Panc1 (cell line): ENCODE measurements at places on chromosomes 1 and 21. TPM values are rescaled to one million over a fixed set of nuclear protein-coding genes. Genes with fewer than 3 reads are reported as not detected.

ATP6V1G3 gene
- not detected for total RNA-seq

GRCh38 chr21:44892536-44893277 lies 19.2 kb upstream of the PTTG1IP start:
- DNase-seq = no peak

TMEM52 gene
- total RNA-seq = 2.5 TPM

RLF gene
- 15.7 TPM for total RNA-seq

- DNase-seq = no peak
Observed at GRCh38 chr1:54121482-54122134, 31.2 kb downstream of the CDCP2 start.

CATSPERE gene
- 0.31 TPM for total RNA-seq

BCAN gene
- total RNA-seq = 0.57 TPM

DNA sequence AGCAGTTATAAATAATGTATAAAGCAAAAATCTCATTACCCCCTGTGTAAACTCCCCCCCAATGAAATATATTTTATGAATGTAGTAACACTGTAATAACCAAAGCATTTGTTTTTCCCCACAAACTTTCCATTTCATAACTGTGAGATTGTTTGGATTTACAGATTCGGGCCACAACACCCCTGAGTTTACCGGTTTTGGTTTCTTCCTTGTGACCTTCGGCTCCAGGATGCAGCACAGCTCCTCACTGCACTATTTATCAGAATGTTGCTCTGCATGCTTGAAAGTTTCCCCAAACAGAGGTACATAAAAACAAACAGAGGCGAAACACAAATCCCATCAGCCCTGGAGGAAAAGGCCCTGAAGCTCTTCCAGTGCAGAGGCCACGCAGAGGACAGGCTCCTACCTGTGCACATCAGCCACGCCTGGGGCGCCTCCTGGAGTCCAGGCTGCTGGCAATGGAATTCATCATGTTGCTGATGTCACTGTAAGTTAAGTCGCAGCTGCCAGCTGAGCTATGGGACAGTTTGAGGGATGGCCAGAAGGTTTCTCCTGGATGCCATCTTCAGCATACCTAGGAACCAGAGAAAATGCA lies 122.0 kb downstream of the LMO4 start:
- no peak for DNase-seq

C1QTNF12 gene
- total RNA-seq = 41.4 TPM

DNA sequence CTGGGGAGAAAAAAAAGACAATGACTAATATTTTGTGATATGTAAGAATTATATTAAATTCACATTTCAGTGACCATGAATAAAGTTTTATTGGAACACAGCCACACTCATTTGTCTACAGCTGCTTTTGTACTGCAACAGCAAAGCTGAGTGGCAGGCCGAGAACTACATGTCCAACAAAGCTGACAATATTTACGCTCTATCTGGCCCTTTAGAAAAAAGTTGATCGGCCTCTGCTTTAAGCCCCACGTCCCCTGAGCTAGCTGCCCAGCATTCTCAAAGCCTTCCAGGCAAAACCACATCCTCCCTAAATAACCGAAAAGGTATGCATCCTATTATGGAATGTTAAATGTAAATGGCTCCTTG lies 8.6 kb downstream of the SLC2A1 start:
- no peak for DNase-seq

RCC1 gene
- total RNA-seq = 61.2 TPM

- DNase-seq = no peak
Observed at GRCh38 chr1:34796990-34797389, 4.2 kb downstream of the GJA4 start.

DNA sequence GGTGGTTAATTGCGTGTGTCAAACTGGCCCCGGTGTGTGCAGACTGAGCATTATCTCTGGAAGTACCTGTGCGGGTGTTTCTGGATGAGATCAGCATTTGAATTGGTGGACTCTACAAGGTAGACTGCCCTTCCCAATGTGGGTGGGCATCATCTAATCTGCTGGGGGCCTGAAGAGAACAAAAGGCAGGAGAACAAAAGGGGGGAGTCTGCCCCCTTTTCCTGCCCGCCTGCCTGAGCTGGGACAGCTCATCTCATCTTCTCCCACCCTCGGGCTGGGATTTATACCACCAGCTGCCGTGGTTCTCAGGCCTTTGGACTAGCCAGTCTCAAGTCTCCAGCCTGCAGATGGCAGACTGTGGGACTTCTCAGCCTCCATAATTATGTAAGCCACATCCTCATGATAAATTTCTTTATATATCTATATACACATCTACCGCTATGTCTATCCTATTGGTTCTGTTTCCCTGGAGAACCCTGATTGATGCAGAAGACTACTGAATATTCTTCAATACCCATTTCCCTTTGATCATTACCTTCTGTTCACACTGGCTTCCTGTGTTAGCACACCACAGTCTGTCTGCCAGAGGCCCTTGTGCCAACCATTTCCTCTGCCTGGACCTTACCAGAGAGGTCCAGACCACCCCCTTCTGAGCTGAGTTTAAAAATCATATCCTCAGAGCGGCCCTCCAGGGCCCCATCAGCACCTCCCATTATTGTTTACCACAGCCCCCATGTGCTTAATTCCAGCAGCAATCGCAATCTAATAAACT lies 25.2 kb downstream of the RCAN1 start:
- no peak for DNase-seq

DNA sequence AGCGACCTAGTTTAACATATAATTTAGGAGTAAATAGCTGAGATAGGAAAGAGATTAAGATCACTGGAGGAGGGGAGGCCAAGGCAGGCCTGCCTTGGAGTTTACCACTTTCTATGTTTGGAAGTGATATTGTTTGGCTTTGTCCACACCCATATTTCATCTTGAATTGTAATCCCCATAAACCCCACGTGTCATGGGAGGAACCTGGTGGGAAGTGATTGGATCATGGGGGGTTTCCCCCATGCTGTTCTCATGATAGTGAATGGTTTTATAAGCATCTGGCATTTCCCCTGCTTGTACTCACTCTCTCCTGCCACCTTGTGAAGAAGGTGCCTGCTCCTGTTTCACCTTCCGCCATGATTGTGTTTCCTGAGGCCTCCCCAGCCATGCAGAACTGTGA lies 58.3 kb upstream of the ARTN start:
- DNase-seq = no peak

CLDN17 gene
- not detected for total RNA-seq

- DNase-seq = no peak
Observed at GRCh38 chr1:6152882-6153281, 27.2 kb downstream of the CHD5 start.

GRCh38 chr1:232438476-232438875 lies 191.5 kb downstream of the SIPA1L2 start:
- no peak for DNase-seq

DNA sequence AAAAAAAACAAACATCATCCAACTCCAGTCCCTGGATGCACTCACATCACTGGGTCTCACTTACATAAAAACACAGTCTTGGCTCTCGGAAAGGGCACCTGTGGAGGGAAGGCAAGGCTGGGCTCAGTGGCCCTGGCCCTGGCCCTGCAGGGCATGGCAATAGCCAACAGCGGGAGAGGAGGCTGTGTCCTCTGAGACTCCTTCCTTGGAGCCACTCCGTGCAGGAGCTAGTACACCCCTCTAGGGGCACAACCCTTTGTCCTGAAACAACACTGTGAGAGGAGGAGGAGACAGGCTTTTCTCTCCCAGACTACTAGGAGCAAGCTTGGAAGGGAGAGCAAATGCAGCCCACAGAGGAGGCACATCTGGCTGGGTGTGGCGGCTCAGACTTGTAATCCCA lies 28.0 kb downstream of the URB1 start:
- DNase-seq = no peak

- DNase-seq = no peak
Observed at GRCh38 chr1:8055973-8056372, 29.9 kb upstream of the ERRFI1 start.

DNA sequence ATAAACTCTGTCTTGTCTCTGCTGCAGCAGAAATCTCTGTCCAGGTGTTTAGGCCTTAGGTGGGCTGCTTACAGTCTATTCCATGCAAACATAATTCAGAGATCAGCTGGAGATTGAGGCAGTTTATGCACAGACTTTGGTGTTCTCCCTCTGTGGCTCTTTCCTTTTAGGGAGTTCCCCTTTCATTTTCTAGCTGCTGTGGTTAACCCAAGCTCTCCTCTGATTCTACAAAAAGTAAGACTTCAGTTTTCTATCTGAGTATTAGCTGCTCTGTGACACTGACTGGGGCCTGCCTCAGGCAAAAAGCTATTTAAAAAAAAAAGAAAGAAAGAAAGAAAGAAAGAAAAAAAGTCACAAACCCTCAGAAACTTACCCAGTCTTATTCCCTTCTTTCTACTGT lies 211.1 kb downstream of the CAMTA1 start:
- no peak for DNase-seq

DMBX1 gene
- total RNA-seq = 0.05 TPM
